ENCODE measurements at places on chromosomes 16 and 17. TPM values are rescaled to one million over a fixed set of nuclear protein-coding genes. Genes with fewer than 3 reads are reported as not detected.

Gene IRX5
- total RNA-seq: not detected

Gene MMP28
- total RNA-seq: 4.6 TPM

Gene EFNB3
- total RNA-seq: 0.15 TPM

Gene CDH1
- not detected for total RNA-seq

Gene GP1BA
- not detected for total RNA-seq

Gene GPRC5B
- 24.0 TPM for total RNA-seq

Gene CEP95
- total RNA-seq: 16.6 TPM

Gene HOXB4
- 4.6 TPM for total RNA-seq

Gene CMTM2
- total RNA-seq: not detected

Gene DOC2A
- 0.76 TPM for total RNA-seq

Gene MT1M
- not detected for total RNA-seq

Gene LYRM9
- 1.8 TPM for total RNA-seq

Gene HOXB2
- 3.3 TPM for total RNA-seq

Gene KRTAP2-3
- not detected for total RNA-seq

Gene GNAO1
- total RNA-seq: not detected

Gene CHST5
- total RNA-seq: not detected

Gene RIPOR1
- total RNA-seq: 49.7 TPM

Gene ZPBP2
- not detected for total RNA-seq

Gene CCL8
- total RNA-seq: not detected

Gene PHKB
- total RNA-seq: 47.7 TPM

Gene GTF3C1
- 63.3 TPM for total RNA-seq

Gene ARL17B
- 4.5 TPM for total RNA-seq

Gene FKBP10
- 164 TPM for total RNA-seq

Gene DPEP3
- not detected for total RNA-seq

Gene CBX2
- total RNA-seq: 8.2 TPM

Gene MYLK3
- 0.30 TPM for total RNA-seq

Gene CDC42EP4
- total RNA-seq: 10.7 TPM

Gene CCL2
- total RNA-seq: 405 TPM

Gene KCNAB3
- total RNA-seq: 0.32 TPM

Gene FOXF1
- 0.65 TPM for total RNA-seq

Gene PRR35
- under 0.01 TPM for total RNA-seq

Gene SMPD3
- total RNA-seq: not detected

Gene SERPINF2
- not detected for total RNA-seq

Gene RPRML
- not detected for total RNA-seq

Gene CES4A
- 0.91 TPM for total RNA-seq

Gene CHD3
- total RNA-seq: 104 TPM

Gene STH
- total RNA-seq: not detected

Gene KRT32
- not detected for total RNA-seq

Gene BCAS3
- 12.3 TPM for total RNA-seq

Gene ABCC6
- total RNA-seq: 1.4 TPM

Gene TMEM88
- 27.0 TPM for total RNA-seq

Gene KCNH4
- not detected for total RNA-seq

Gene SULT1A1
- total RNA-seq: 0.32 TPM

Gene KRT31
- not detected for total RNA-seq

Gene ST6GALNAC1
- total RNA-seq: not detected

Gene CD300LG
- total RNA-seq: not detected

Gene C16orf96
- not detected for total RNA-seq

Gene NEUROD2
- not detected for total RNA-seq

Gene SMYD4
- total RNA-seq: 10.0 TPM

Gene SPATA32
- total RNA-seq: not detected

Gene ABCA8
- total RNA-seq: 0.32 TPM

Gene OR4D2
- not detected for total RNA-seq

Gene TRPV3
- total RNA-seq: not detected

Gene TADA2A
- 12.7 TPM for total RNA-seq

Gene KRTAP9-7
- not detected for total RNA-seq

Measured in epithelial cell of umbilical artery (primary cell).